GF-D8 (cell line): ENCODE measurements at places on chromosomes 4 and X.

GRCh38 chrX:45709381-45709780, 508.7 kb upstream of the DIPK2B start:
- DNase-seq, result no peak

GRCh38 chrX:139851730-139852129, 81.1 kb downstream of the ATP11C start:
- no peak for DNase-seq

DNA sequence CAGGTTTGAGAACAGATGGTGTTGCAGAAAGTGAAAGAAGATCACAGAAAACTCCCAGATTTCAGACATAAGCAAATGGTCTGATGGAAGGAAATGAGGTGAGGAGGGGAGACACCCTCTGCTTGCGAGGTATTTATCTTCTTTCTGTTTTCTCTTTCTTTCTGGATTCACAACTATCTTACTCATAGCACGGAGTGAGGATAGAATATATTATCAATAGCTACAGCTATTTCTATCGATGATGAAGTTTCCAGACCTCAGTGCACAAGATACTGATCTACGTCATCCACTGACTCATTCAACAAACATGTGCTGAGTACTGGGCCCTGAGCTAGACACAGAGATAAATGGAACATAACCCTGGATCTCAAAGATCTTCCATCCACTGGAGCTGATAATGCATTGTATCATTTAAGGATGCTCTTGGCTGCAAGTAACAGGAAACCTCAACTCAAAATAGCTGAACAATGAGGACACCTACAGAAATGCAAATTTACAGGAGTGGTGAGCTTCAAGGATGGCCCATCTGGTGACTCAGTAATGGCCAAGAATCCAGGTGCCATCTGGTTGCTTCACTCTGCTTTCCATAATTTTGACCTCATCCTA, 21.2 kb downstream of the SLC2A9 start:
- DNase-seq, result no peak

- DNase-seq, result no peak
Observed at GRCh38 chr4:170339522-170339921, 249.8 kb upstream of the AADAT start.

- no peak for DNase-seq
Observed at GRCh38 chrX:49656533-49656932, 39.3 kb downstream of the PAGE1 start.

GRCh38 chrX:22698151-22698550, 301.6 kb upstream of the DDX53 start:
- no peak for DNase-seq

- DNase-seq, result no peak
Observed at GRCh38 chrX:133249266-133250058, 31.3 kb upstream of the TFDP3 start.

DNA sequence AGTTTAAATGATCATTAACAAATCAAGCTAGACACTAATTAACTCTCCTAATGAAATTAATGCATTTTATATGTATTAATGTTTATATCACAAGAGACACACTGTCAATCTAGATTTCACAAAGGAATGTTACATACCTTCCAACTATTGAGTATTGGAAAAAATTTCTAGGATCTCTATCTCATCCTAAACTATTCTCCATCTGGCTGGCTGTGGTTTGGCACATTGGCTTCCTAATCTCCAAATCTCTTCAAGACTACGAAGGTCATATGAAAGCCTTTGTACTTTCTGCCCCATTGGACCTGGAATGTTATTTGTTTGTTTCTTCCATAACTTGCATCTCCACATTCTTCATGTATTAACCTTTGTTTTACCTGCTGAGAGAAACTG, 1160.0 kb downstream of the ADGRL3 start:
- DNase-seq, result no peak

DNA sequence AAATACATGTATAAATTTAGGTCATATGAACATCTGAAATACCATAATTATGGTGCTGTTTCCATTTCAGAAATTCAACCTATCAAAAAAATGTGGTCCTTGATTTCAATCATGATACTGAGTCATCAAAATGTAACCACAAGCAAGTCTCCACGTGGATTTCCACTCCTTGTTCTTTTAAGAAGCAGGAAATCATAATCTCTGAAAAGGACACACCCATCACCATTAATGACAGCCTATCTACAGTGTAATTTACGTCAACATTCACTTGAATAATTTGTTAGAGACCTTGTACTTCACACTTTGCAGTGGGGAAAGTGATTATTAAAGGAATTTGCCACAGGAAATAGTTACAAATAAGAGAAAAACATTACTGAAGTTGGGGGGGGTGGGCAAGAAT, 17.7 kb upstream of the SLC7A11 start:
- DNase-seq, result no peak

GRCh38 chr4:101037938-101038413, 309.4 kb downstream of the PPP3CA start:
- no peak for DNase-seq

GRCh38 chr4:160044693-160045092, 941.8 kb downstream of the RAPGEF2 start:
- no peak for DNase-seq

GRCh38 chrX:16444353-16444752, 205.6 kb upstream of the S100G start:
- DNase-seq, result no peak

DNA sequence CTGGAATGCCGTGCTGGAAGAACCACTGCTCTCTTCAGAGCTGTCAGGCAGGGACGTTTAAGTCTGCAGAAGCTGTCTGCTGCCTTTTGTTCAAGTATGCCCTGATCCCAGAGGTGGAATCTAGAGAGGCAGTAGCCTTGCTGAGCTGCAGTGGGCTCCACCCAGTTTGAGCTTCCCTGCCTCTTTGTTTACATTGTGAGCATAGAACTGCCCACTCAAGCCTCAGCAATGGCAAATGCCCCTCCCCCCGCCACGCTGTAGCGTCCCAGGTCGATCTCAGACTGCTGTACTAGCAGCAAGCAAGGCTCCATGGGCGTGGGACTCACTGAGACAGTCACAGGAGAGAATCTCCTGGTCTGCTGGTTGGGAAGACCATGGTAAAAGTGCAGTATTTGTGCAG, 34.8 kb upstream of the MUC7 start:
- no peak for DNase-seq

- no peak for DNase-seq
Observed at GRCh38 chrX:47992095-47992380, 11.8 kb downstream of the ZNF182 start.

GRCh38 chrX:119505945-119506344, 37.7 kb downstream of the SLC25A5 start:
- DNase-seq, result no peak

DNA sequence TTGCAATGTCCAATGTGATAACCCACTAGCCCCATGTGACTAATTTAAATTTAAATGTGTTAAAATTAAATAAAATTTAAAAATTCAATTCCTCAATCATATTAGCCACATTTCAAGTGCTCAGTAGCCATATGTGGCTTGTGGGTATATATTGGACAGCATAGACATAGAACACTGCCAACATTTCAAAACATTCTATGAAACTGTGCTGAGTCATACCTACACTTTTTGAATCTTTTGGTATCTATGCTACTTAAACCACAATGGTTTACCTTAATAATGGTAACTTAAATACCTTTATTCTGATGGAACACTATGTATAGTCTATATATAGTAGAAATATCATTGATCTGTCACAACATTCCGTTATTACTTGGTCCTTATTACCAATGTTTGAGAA, 223.4 kb upstream of the ATOH1 start:
- no peak for DNase-seq

GRCh38 chr4:73019462-73020047, 50.0 kb downstream of the COX18 start:
- DNase-seq, result no peak

DNA sequence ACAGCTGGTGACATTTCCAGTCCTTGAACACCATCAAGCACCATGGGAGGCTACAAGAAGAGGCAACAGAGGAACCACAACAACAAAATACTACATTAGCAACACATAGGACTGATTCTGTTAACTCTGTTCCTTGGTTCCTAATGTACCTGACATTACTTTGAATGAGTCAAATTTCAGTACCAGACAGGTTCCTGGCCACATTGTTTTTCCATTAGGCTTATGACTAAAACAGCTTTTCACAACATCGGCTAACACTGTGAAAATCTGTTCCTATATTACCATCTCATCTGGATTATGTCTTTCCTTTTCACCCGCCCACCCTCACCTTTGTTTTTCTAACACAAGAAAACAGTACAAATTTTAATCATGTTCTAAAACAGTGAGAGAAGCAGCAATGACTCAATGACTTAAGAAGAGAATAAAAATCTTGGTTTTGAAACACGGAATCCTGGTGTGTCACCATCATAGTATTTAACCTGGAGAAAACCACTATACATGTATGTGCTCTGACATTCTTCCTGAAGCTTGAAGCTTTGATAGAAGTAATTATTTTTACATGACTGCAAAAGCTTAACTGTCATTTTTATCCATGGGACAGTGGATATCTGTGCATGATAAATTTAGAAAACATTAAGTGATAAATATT, 143.9 kb downstream of the SCFD2 start:
- no peak for DNase-seq

DNA sequence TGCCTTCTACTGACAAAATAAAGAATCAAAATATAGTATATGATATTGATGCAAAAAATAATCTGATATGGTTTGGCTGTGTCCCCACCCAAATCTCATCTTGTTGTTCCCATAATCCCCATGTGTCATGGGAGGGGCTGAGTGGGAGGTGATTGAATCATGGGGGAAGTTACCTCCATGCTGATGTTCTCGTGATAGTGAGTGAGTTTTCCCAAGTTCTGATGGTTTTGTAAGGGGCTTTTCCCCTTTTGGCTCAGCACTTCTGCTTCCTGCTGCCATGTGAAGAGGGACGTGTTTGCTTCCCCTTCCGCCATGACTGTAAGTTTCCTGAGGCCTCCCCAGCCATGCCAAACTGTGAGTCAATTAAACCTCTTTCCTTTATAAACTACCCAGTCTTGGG, 70.2 kb downstream of the TMEM165 start:
- no peak for DNase-seq
